WERI-Rb-1 (cell line): ENCODE measurements at places on chromosomes 7 and 10.

- no peak for DNase-seq
These were observed 30.5 kb downstream of the JAKMIP3 start for GRCh38 chr10:132096223-132096622.

DNA sequence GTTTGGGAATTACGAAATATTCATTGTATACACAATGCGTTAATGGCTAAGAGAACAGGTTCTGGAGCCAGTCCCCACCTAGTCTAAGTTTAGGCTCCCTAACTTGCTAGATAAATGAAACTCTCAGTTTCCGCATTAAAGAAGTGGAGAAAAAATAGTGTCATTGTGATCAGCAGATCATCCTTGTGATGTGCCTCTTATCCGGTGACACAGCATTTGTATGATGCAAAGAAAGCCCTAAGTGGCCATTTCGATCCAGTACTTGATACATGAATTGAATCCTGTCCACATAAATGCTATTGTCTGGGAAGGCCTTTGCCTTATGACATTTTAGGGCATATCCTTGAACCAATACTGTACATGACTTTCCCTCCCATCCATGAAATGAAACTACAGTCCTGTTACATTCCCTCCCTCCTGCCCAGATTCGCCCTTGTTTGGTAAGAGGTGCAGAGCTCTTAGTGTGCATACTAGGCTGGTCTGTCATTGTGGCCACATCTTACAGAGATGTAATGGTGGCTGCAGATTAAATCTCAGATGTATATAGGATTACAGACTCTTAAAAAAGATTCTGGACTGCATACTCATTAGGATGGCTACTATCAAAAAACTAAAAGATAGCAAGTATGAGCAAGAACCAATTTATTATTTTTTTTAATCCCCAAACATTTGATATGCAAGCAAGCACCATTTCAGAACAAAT is 80.9 kb downstream of the LRRC4 start:
- no peak for DNase-seq

GRCh38 chr10:106573106-106573505 is 591.4 kb downstream of the SORCS1 start:
- no peak for DNase-seq

- peak; percentile 67 for DNase-seq
These were observed at the start of gene CACNB2 for GRCh38 chr10:18140149-18140956. CACNB2 (plus strand) TSS chr10:18140424.

GRCh38 chr10:130430291-130430690 is 294.1 kb downstream of the GLRX3 start:
- no peak for DNase-seq

DNA sequence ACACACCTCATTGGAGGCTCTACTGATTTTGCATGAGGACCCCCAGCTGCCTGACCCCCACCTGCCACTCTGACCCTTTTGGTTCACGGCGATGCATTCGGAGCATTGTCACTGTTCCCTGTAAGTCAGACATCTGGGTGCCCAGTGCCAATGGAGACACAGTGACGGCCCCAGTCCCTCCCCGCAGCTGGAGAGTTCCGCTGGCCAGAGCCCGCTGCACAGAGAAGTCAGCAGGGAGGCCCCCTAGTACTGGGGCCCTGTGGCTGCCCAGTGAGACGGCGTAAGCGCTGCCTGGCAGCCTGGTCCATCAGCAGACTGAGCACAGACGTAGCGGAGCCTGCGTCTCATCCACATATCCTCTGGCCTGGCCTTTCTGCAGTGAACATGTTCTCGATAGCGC is 77.5 kb downstream of the NKX6-2 start:
- DNase-seq = no peak

GRCh38 chr7:75804004-75804403 is 9.6 kb downstream of the CCL24 start:
- DNase-seq = no peak

DNA sequence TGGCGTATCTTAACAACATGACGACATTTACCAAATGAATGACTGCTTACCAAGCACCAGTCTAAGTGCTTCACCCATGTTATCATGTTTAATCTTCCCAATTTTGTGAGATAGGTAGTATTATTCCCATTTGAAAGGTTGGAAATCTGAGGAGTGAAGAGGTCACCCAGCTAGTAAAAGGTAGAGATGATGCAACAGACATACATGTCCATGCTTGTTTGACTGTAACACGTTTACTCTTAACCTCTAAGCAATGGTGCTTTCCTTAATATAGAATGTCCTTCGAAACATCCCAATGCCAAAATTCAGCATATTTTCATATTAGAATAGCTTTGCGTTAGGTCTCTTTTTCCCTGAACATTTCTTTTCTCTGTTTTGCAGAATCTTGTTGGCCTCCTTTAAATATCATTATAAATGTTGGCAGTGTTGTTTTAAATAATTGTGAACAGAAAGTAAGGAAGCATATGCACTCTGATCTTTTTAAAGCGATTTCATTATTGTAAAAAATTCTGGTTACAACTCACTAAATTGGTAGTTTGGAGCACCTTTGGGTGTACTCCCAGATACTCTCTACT is 722.8 kb downstream of the AUTS2 start:
- DNase-seq = no peak
